ENCODE measurements at places on chromosomes 13 and 19.

DNA sequence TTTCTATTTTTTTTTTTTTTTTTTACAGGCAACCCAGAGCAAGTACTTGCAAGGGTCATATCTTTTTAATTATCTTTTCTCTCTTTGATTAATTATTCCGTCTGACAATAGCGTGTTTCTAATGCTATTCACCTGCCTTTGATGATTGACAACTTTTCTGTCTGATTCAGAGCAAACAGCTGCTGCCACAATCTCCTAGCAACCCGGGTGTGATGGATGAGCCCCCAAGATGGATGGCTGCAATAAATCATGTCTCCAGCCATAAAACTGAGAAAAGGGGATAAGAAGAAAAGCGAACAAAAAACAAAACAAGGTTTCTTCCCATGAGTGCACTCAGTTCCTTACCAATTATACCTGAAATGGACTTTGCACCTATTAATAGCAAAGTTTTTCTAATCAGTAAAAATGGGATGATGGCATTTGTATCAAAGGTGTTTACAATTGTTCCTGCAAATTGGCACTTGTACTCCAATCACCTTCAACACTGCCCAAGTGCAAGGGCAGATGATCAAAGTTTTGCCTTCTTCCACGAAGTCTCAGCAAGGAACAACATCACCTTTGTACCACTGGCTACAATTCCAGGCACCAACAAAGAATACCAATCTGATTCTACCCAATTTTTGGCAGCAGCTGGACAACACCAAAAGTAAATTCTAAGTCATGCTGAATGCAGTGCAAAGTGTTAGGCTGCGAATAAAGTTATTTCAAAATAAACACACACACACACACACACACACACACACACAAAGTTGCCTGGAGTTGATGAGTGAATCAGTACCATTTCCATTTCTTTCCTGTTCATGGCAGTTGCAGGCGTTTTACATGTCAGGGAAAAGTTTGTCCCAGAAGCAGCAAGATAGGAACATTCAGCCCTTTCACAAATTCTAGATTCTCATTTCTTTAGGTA is 12.0 kb downstream of the TSHZ3 start:
- no peak for DNase-seq

DNA sequence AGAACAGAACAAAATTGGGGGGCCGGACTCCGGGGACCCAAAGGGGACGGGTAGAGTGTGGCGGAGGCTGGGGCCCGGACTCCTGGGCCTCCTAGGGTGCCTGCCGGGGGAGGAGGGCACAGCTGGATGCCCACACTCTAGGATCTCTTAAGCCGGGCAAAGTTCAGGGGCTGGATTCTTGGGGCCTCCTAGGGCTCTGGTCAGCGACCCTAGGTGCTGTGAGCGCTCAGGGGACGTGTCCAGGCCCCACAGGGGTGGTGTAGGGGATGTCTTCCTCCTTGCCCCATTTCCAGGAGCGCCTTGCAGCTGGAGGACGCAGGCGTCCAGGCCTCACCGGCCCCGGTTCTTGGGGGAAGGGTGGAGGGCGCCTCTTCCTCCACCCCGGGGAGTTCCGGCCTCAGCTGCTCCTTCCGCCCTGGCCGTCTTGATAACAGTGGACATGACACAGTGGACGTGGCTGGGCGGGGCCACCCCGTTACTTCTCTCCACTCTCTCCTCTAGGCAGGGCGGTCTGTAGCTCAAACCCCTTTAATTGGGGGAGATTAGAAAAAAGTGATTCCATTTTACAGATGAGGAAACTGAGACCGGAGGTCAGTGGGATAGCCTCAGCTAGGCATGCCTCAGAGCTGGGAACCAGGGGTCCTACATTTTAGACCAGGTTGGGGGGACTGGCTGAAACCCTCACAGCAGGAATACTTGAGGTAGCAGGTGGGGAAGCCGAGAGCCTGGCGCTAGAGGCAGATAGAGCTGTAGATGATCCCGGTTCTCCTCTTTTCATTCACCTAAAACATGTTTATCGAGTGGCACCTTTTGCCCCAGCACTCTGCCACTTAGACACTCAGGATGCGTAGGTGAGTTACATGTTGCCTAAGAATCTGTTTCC is 705 bp downstream of the STXBP2 start:
- DNase-seq, result no peak

DNA sequence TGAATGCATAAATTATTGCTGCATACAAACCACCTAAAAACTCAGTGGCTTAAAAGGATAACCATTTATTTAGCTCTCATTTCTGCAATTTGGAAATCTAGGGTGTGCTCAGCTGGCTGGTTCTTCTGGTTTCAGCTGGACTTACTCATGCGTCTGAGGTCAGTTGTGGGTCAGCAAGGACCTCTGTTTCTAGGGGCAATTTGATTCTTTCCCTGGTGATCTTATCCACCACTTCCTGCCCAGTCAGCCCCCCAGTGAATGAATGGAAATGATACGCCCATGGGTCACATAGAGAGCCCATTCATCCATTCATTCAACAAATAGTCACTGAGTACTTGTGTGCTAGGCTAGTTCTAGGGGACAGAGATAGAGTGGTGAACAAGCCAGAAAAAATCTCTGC is 9.9 kb downstream of the FXYD5 start:
- DNase-seq, result no peak

- no peak for DNase-seq
Measured at GRCh38 chr13:43347877-43348276, 324.5 kb downstream of the DNAJC15 start.

DNA sequence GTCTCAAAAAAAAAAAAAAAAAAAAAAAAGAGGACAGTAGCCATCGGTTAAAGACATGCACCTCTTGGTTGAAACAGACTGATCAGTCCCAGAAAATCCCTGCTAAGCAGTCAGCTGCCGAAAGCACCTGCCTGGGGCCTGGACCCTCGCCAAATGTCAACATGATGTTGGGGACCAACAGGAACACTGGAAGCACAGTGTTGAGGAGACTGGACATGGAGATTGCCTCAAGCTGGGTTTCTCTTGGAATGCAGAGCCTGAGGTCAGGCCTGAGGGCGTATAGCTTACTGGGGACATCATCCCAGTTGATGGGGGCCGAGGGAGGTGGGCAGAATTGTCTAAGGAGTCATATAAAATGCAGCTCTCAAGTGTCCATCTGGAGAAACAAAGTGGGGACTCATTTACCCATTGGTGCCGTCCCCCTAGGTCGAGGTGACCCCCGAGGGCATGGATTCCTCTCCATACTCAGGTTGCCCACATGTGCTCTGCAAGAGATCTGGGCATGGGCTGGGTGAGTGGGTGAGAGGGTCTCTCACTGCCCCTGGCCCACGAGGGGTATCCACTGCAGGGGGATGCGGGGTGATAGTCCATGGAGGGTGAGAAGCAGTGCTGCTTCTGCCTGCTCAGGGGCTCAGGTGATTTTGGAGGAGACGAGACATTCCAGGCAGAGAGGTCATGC is 164.5 kb downstream of the URI1 start:
- no peak for DNase-seq

GRCh38 chr13:71866335-71867130 is 471 bp downstream of the DACH1 start:
- no peak for DNase-seq
